AG10803 (cell line): ENCODE measurements at places on chromosomes 4 and X.

DNA sequence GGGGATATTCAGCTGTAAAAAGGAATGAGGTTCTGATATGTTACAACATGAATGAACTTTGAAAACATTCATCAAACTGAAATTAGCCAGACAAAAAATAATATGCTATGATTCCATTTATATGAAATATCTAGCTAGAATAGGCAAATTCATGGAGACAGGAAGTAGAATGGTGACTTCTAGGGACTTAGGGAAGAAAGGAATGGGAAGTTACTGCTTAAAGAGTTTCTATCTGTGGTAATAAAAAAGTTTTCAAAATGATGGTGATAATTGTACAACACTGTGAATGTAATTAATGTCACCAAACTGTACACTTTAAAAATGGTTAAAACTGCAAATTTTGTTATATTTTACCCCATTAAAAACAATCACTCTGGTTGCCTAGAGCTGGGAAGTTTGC, 30.2 kb downstream of the SMIM14 start:
- DNase-seq, result no peak

- DNase-seq, result no peak
Measured at GRCh38 chrX:131235768-131236545, 53.1 kb downstream of the IGSF1 start.

DNA sequence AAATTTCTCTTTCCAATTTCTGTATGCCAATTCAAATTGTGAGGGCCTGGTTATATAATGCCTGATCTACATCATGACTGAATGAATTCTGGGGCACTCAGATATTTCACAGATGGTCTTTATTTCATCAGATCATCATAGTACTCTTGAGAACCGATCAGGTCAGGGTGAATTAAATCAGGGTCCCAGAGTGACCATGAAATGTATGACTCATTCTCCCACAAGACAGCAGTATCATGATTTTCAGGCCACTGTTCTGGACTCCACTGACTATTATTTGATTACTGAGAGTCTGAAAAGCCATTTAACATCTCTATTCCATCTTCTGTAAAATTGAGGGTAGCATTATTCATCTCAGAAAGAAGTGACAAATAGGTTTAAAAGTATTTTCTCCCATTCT, 471.5 kb downstream of the ADGRL3 start:
- DNase-seq, result no peak

DNA sequence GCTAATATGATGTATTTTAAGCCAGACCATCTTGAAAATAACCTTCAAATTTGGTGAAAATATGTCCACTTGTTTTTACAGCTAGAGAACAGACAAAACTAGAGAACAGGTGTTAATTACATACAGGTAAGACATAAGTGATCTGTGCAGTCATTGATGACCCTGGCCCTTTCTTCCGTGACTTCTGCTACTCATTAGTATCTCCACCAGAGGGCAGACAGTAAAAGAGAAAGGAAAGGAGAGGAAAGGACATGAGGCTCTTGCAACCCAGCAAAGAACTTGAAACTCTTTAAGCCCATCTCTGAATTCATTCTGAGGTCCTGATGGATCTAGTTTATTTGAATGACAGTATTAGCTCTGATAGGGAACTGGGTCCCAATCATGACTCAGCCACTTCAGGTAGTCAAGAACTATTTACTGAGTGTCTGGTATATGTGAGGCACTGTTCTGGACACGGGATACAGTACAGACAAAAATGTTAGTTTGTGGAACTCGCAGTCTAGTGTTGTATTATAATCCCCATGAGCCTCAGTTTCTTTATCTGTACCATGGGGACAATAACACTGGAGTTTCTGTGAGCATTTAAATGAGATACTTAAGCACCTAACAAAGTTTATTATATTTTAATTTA, 121.0 kb upstream of the TEX13D start:
- DNase-seq, result peak; percentile 23

- no peak for DNase-seq
Measured at GRCh38 chr4:115844180-115844579, 730.8 kb upstream of the NDST4 start.

DNA sequence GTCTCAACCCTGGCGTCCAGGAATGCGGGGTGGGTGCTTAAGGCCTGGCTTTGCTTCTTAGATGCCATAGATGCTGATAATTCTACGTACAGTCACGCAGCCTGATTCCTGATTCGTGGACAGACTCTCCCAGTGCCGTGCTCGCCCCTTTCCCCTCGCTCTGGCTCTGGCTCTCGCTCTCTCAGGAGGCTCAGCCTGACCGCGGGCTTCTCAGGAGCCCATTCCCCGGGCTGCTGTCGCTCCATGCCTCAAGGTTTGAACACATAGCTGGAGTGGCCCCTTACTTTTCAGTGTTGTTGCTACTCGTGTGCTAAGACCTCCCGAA, 59.2 kb upstream of the ZC4H2 start:
- DNase-seq, result peak; percentile 45

- no peak for DNase-seq
Measured at GRCh38 chr4:126843492-126844067, 789.2 kb upstream of the INTU start.

DNA sequence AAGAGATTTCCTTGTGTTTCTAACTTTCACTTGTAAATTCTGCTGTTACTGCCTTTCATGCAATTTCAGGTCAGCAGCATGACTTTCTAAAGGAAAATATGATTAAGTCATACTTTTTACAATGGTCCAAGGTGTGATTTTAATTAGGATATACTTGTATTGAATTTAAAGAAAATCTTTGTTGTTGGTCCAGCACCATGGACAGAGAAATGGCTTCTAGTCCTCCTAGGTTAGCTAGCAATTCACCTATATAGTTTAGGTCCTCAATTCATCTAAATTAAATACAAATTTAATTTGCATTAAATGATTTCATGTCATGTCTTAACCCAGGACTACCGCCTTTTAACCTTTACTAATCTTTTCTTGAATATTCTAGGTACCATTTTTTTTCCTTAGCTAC, 304.9 kb upstream of the RPS6KA3 start:
- DNase-seq, result no peak

DNA sequence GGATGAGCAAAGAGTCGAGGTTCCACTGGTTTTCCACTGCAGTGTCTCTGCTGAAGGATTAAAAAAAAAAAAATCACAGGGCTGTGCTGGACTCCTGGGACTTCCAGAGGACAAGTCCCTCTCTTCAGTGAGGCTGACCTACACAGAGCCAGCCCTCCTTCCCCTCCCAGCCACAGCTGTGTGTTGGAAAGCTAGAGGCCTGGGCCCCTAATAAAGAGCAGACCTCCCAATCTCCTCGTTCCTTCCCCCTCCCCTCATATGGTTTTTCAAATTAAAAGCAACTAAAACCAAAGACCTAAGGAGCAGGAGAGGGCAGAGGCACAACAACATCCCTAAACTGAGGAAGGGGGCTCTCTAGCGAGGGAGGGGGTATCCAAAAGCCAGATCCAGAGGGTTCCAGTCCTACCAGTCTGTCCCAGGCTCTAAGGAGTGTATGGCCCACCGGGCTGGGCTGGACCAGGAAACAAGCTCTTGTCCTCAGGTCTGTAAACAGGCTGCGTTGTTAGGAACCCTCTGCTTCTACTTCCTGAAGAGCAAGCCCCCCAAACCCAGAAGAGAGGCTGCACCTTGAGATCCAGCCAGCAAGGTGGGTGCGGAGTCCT, 4.0 kb upstream of the PDGFRA start:
- DNase-seq, result no peak

- peak; percentile 92 for DNase-seq
Measured at GRCh38 chrX:153381684-153382532, 19.2 kb downstream of the PNMA6E start.

- DNase-seq, result peak; percentile 64
Measured at GRCh38 chr4:174663216-174663615, 140.9 kb upstream of the HPGD start.

DNA sequence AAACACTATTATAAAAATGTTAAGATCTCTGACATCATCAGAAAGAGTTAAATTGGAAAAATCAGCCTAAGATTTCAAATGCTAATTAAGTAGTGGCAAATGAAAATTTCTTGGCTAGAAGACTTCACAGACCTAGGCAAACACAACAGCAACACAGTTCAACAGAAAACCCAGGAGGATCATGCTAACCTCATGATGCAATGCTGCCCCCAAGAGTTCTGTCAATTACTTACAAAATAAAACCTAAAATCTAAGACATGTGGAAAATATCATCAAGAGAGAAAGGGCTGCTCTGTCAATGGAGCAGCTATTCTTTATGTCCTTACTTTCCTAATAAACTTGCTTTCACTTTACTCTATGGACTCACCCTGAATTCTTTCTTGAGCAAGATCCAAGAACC, 21.0 kb downstream of the S100G start:
- DNase-seq, result peak; percentile 76

- DNase-seq, result no peak
Measured at GRCh38 chr4:39574946-39575345, 47.7 kb upstream of the UGDH start.

- no peak for DNase-seq
Measured at GRCh38 chr4:128527946-128528576, 240.4 kb upstream of the PGRMC2 start.

DNA sequence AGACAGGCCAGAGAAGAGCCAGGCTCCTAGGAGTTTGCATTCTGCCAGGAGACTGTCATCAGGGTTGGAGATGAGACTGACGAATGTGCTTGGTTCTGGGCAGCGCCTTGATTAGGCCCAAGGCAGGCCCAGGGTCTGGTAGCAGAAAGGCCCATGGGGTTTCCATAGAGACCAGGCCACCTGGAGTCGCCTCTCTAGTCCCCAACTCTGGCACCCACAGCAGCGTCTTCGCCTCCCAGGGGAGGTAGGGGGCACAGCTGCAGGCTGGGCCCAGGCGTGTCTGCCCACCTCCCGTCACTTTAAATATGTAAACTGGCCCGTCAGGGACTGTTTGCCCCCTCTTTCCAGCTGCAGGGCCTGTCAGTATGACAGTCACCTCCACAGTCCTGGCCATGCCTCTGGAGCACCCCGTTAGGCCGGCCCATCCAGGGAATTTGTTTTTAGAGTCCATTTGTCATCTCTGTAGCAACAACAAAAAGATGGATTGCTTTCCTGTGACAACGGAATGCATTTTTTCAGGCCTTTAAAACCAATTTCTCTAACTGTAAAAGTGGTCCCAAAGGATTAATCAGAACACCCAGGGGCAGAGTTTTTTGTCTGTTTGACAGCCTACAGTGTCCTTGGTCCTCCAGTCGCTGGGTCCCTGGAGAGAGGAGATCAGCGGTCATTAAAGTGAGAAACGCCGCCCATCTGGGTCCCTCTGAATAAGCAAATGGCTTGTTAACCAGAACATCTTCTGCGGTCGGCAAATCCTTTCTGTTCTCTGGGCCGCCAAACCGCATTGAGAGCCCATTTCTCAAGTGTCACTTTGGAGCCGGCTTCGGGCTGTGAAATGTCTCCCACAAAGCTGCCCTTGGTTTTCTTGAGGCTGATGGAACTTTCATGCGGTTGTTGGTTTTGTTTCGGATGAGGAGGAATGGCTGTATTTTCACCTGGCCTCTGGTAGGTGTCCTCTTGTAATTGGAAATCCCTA, 153.0 kb upstream of the PSAPL1 start:
- DNase-seq, result no peak

GRCh38 chrX:23503835-23504539, 163.3 kb upstream of the PRDX4 start:
- peak; percentile 51 for DNase-seq

DNA sequence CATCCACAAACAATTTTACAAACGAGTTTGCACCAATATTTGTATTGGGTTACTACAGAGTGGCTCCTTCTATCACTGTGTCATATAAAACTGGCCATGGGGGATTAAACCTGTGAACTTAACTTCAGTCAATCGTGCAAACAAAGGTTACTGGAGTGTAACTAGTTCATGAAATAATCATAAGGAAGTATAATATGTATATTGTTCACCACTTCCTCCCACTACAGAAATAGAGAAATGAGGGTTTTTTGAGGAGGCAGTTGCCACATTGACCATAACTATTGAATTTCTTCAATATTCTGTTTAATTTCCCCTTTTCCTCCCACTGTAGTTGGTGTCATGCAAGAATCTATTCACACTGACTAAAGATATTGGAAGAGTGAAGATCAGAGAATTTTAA, at the start of gene GPR82:
GPR82 (plus strand) TSS at position 356 of the 400 bp plus-strand sequence. CDS start 2,846 bp downstream, outside the sequence.
- no peak for DNase-seq

DNA sequence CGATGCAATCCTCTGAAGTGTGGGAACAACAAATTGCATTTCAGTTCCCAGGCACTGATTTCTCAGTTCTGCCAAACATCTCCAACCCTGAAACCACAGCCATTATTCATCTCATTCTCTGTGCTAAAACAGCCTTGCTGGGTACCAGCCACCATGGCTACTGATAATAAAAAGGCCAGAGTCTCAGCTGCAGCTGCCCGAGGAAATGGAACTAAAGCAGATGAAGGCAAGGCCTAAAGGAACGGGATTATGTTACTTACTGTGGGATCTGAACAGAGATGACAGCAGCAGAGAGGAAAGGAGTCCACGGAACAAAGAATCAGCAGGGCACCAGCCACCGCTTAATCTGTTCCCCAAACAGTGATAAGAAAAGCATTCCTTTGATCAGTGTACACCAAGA, 155.7 kb downstream of the PAPSS1 start:
- DNase-seq, result peak; percentile 84

DNA sequence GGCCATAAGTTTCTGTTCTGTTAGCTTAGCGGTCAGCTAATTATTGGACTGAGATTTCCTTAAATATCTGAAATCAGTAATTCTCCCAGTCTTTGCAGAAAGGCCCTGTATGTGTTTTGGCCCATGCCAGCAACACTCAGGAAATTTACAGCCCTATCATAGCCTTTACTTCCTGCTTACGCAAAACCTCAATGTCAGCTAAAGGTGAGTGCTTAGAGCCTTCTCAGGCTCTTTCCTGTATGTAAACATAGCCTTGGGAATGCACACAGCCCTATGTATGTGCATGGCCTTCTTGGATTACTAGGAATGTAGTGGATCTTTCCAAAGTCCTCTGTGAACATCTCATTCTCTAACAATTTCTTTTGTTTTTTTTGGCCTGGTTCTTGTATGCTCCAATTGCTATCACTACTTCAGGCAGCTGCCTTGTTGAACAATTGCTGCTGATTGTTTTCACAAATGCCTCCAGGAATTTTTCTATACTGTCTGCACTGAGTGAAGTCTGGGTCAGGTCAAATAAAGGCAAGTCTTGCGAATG, 200.0 kb downstream of the PPP1R2C start:
- no peak for DNase-seq

- DNase-seq, result peak; percentile 74
Measured at GRCh38 chr4:170259631-170260153, 169.9 kb upstream of the AADAT start.

DNA sequence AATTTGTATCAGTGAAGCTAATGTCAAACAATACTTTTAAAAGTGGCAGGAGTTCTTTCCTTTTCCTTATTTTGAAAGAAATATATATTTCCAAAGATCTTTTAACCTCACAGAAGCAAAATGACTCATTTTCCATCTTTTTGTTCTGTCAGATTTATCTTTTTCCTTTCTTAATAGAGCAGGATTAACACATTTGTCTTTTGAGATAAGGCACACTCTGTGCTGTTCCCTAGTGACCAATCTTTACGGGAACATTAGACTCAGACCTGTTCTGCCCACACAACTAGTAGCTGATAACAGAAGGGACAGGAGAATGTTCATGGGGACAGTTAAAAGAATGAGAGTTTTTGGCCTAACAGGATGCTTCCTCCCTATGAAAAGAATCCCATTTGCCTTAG, 381.2 kb downstream of the STPG2 start:
- no peak for DNase-seq

- peak; percentile 42 for DNase-seq
Measured at GRCh38 chr4:6641164-6641970, 882 bp downstream of the MRFAP1 start.
